ENCODE measurements at places on chromosomes 1 and 21.

DNA sequence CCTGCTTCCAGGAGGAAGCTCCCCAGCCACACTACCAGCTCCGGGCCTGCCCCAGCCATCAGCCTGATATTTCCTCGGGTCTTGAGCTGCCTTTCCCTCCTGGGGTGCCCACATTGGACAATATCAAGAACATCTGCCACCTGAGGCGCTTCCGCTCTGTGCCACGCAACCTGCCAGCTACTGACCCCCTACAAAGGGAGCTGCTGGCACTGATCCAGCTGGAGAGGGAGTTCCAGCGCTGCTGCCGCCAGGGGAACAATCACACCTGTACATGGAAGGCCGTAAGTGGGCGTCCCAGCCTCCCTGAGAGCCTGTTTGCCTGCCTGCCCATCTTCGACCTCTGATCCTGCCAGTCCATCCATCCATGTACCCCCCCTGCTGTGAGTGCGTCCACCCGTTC is 3.6 kb downstream of the ECM1 start:
- H3K27ac ChIP-seq: no peak overlapping the region
- H3K27me3 ChIP-seq: no peaks in the 10 kb centered on the region
- H3K36me3 ChIP-seq: peaks cover 3% of the 10 kb centered on the region

DNA sequence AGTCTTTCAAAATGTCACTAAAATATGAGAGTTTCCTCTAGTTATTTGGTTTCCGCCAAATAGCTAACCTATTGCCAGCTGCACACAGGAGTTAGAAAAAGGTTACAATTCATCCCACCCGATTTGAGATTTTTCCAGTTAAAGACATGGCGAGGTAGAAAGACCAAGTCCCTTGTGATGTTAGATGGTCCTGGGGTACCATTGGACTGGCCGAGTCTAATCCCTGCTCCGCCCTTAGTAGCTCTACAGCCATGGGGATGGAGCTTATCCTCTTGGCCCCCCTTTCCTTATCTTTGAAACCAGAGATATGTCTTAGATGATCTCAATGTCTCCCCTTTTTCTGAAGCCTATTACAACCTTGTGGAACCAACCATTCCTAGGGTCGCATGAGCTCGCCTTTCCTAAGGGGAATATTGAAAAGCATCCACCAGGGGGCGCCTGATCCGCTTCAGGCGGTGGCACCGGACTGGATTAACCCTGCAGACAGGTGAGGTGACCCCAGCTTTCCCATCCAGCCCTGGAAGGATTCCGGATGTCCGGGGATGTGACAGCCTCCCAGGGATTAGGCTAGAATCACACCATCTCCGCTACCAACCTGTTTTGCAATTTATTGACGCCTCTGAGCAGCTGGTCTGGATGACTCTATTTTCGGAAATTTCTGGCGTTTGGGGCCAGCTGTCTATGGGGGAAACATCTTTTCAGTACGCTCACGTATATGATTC is 68.3 kb upstream of the SIM2 start:
- peaks cover 5% of the 10 kb centered on the region for H3K27me3 ChIP-seq
- peaks cover 11% of the 10 kb centered on the region for H3K4me1 ChIP-seq
- no peak overlapping the region for H3K27ac ChIP-seq
- H3K4me3 ChIP-seq: no peak overlapping the region
- no peak for DNase-seq
- no peaks in the 10 kb centered on the region for H3K36me3 ChIP-seq

DNA sequence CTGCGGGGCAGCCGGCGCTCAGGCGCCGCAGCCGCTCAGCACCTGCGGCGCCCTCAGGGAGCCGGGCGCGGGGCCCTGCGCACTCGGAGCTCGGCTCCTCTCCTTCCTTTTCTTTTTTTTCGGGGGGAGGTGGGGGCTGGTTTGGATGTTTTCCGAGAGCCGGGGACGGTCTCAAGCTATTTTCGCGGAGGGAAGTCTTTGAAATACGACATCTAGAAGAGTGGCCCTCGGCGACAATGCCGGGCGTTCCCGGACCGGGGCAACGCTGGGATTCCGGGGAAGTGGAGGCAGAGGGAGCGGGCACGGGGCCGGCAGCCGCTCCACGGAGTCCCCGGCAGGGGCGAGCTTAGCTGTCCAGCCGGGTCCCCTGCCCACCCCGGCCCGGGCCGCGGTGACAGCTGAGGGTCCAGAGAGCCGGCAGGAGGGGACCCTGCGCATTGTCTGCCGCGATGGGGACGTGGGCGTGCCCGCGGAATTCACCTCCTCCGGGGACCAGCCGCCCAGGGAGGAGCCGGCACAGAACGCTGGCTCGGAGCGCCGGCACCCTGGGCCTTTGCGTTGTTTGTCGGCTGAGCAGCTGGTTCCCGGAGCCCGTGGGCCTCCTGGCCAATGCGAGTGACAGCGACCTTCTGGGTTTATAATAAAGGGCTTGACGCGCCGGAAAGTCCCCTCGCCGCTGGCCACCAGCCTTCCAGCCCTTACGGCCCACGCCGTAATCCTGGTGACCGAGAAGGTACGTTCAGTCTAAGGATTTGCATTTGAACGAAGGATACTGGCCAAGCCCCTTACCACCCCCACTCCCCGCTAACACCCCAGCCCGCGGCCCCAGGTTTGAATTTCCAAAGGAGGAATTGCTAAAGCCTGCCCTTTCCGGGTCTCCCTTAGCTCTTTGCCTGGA is 582 bp downstream of the SLC37A1 start:
- no peak overlapping the region for H3K27ac ChIP-seq
- no peaks in the 10 kb centered on the region for H3K36me3 ChIP-seq
- H3K27me3 ChIP-seq: no peaks in the 10 kb centered on the region
- H3K4me1 ChIP-seq: peaks cover 28% of the 10 kb centered on the region
- DNase-seq: no peak

DNA sequence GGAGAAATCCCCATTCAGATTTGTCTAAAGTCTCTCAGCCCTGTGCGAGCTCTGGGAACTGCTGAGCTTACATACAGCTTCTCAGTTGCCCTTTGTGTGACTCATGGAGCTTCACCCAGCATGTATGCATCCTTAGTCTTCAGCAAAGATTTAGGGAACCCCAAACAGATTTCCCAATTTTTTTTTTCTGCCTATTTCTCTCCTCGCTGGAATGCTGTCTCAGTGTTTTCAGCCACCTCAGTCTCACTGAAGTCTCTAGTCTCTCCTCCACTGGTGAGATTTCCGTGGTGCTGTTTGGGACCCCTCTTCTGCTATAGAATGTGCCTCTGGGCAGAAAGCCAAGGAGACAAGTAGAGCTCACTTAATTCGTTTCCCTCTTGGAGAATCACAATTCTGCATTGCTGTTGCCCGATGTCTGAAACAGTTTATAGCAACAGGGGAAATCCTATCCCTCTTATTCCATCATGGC is 28.1 kb upstream of the TXLNA start:
- H3K27ac ChIP-seq: no peak overlapping the region
- H3K27me3 ChIP-seq: no peaks in the 10 kb centered on the region
- peak; percentile 71 for DNase-seq
- H3K4me3 ChIP-seq: no peak overlapping the region

DNA sequence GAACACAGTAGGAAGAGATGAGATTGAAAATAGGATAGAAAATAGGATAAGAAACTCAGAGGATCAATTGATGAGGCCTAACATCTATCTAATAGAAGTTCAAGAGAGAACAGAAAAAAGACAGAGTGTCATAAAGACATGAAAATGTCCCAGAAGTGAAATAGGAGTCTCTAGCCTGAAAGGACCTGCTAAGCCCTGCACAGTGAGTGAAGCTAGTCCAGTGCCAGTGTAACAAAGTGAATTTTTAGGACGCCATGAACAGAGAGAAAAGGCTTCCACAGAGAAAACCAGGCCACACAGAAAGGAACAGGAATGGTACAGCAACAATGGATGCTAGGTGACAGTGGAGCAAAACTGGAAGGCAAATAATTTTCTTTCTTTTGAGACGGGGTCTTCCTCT is 20.3 kb upstream of the LSS start:
- no peaks in the 10 kb centered on the region for H3K4me1 ChIP-seq
- H3K36me3 ChIP-seq: peaks cover 35% of the 10 kb centered on the region
- DNase-seq: no peak
- no peak overlapping the region for H3K4me3 ChIP-seq

- no peak overlapping the region for H3K27ac ChIP-seq
- no peak for DNase-seq
- no peaks in the 10 kb centered on the region for H3K4me1 ChIP-seq
- H3K4me3 ChIP-seq: no peak overlapping the region
Measured at GRCh38 chr1:195481293-195481692, 1126.9 kb downstream of the KCNT2 start.

DNA sequence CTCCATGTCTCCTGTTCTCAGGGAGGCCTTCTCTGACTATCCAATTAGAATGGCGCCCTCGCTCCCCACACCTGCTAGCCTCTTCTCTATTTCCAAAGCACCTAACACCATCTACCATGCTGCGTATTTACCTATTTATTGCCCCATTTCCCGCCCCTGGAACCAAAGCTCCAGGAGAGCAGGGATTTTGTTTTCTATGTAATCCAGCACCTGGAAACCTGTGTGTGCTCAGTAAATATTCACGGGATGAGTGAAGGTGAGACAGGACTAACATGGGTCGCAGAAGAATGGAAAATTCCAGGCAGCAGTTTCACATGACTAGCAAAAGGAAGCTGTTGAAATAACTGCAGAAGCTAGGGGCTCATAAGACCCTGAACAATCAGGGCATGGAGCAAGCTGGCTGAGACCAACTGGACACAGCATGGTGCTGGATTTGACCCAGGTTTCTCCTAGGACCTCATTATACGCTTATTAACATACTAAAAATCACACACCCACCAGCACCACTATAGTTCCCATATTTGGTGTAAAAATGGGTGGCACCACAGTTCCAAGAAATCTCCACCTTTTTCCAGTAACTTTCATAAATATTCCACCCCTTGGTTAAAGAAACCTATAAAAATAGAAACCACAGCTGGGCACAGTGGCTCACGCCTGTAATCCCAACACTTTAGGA is 15.1 kb upstream of the TENT5B start:
- no peaks in the 10 kb centered on the region for H3K36me3 ChIP-seq
- no peak overlapping the region for H3K4me3 ChIP-seq
- no peaks in the 10 kb centered on the region for H3K27me3 ChIP-seq
- H3K27ac ChIP-seq: no peak overlapping the region
- H3K4me1 ChIP-seq: peaks cover 14% of the 10 kb centered on the region

GRCh38 chr1:2925918-2926317 is 95.3 kb upstream of the ACTRT2 start:
- H3K4me3 ChIP-seq: no peak overlapping the region
- H3K36me3 ChIP-seq: no peaks in the 10 kb centered on the region
- no peak overlapping the region for H3K27ac ChIP-seq
- H3K27me3 ChIP-seq: no peaks in the 10 kb centered on the region

GRCh38 chr1:34426325-34426896 is 249.7 kb downstream of the C1orf94 start:
- DNase-seq: no peak
- no peaks in the 10 kb centered on the region for H3K4me1 ChIP-seq
- no peak overlapping the region for H3K4me3 ChIP-seq
- H3K27me3 ChIP-seq: peaks cover 6% of the 10 kb centered on the region

DNA sequence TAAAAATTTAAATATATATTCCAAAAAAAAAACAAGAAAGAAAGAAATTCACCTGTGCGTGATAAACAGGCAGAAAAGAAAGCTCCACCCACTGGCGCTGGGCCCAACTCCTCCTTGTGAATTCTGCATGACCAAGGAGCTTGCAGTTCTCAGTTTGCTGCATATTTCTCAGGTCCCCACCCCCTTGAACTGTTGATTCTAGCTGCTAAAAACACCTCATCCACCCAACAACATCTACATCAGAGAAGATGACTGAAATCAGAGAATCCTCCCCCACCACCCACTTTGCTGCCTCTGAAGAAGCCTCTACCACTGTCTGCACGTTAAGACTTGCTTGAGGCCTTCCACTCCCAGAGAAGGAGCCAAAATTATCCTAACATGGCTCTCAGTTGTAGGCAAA is 104.8 kb downstream of the RGS2 start:
- H3K27ac ChIP-seq: no peak overlapping the region
- no peaks in the 10 kb centered on the region for H3K36me3 ChIP-seq
- no peaks in the 10 kb centered on the region for H3K4me1 ChIP-seq
- no peak for DNase-seq

DNA sequence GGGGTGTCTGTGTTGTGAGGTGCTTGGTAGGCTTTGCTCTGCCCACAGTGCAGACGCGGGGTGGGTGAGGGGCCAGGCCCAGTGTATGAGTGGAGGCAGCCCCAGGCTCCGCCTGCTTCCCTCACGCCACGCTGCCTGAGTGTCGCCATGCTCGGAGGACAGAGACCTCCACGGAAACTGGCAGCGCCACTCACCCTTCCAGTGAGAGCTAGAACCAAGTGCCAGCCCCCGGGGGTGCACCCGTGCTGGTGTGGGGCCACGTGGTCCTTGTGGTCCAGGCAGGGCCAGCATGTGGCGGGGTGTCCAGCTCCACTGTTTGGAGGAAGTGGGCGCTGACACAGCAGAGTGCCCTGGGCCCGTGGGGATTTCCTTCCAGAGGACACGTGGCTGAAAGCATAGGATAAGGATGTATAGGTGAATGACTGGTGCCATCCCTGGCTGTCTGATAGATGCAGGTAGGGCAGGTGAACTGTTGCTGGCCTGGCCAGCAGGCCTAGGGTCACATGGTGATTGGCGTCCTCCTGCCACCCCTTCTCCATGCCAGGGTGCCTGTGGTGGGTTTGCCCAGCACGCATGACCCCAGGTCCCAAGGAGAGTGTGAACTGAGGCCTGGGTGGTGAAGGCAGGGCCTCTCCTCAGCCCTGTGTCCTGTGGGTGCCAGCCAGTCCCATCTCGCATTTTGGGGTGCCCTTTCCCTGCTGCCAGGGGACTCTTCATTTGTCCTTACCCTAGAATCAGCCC is 3.8 kb downstream of the LRRC3 start:
- DNase-seq: no peak
- H3K27me3 ChIP-seq: no peaks in the 10 kb centered on the region
- no peaks in the 10 kb centered on the region for H3K4me1 ChIP-seq
- H3K27ac ChIP-seq: no peak overlapping the region
- H3K4me3 ChIP-seq: no peak overlapping the region

DNA sequence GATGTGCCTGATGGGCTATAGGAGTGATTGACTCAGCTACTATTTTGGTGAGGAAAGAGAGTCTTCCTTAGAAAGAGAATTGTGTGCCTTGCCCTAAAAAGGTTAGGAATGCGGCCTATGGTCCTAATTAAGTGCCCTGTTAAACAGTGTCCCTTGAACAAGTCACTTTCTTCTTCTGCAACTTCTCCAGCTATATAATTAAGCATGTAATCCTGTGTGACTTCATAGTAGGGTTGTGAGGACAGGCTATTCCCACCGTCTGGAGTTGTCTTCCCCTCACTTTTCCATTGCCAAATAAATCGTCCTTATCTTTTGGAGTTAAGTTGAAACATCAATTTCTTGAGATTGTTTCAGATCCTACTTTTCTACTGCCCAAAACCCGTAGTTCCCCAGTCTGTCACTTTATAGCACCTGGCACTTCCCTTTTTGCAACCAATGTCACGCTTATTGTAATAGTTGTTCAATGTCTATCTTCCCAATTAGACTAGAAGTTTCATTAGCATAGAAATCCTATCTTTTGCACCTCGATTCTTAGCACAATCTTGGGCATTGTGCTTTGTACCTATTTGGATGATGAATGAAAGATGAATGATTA is 27.6 kb upstream of the SLC16A1 start:
- H3K4me1 ChIP-seq: no peaks in the 10 kb centered on the region
- no peak overlapping the region for H3K4me3 ChIP-seq
- no peak for DNase-seq
- H3K27ac ChIP-seq: no peak overlapping the region
- H3K36me3 ChIP-seq: no peaks in the 10 kb centered on the region

Data from astrocyte (in vitro differentiated cells and primary cell).